ENCODE measurements at places on chromosomes 4 and X. TPM values are rescaled to one million over a fixed set of nuclear protein-coding genes. Genes with fewer than 3 reads are reported as not detected.

GRCh38 chr4:121784401-121784800, 16.7 kb upstream of the EXOSC9 start:
- DNase-seq, result no peak

- no peak for DNase-seq
Observed at GRCh38 chrX:7771788-7772438, 71.1 kb upstream of the VCX start.

- no peak for DNase-seq
Observed at GRCh38 chr4:73653695-73654106, 33.5 kb upstream of the RASSF6 start.

DNA sequence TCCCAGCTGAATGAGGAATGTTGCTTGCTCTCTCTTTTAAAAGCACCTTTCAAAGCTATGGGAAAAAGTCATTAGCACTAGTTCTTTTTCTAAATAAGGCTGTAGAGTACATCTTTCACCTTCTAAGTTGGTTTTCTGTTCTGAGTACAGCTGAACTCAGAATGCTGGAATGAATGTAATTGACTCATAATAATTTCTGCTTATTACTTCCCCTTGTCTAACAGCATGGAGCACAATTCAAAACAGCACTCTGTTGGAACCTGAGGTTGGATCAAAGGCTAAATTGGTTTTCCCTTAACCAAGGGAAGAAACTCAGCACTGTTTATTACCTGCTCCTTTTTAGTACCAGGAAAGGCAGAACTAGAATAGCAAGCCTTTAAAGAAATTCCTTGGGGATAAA, 33.5 kb upstream of the CYP2U1 start:
- DNase-seq, result no peak

DNA sequence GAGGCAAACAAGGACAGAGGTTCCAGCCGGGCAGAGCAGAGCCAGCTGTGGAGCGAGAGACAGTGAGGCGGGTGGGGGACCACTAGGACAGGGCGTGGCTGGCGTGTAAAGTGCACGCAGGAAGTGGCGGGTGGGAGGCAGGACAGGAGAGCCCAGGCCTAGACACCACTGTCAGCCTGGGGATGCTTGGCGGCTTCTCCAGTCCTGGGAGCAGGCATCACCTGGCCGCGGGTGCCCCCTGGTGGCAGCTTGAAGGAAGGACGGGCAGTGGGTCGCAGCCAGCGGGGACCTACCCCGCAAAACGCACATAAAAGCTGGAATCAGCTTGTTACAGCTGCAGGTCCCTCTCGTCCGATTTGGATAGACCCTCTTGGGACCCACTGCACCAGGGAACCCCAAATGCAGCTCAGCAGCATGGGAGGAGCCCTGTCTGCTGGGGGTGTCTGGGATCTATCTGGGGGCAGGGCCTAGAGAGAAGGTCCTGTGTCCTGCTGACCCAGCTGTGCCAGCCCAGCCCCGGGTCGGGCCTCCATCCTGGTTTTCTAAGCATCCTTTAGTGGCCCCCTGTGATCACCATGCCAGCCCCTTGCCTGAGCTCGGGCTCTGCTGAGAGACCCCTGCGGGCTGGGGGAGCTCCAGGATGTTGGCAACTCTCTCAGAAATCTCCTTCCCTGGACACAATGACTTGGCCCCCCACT, 57.7 kb downstream of the WFS1 start:
- DNase-seq, result no peak

DNA sequence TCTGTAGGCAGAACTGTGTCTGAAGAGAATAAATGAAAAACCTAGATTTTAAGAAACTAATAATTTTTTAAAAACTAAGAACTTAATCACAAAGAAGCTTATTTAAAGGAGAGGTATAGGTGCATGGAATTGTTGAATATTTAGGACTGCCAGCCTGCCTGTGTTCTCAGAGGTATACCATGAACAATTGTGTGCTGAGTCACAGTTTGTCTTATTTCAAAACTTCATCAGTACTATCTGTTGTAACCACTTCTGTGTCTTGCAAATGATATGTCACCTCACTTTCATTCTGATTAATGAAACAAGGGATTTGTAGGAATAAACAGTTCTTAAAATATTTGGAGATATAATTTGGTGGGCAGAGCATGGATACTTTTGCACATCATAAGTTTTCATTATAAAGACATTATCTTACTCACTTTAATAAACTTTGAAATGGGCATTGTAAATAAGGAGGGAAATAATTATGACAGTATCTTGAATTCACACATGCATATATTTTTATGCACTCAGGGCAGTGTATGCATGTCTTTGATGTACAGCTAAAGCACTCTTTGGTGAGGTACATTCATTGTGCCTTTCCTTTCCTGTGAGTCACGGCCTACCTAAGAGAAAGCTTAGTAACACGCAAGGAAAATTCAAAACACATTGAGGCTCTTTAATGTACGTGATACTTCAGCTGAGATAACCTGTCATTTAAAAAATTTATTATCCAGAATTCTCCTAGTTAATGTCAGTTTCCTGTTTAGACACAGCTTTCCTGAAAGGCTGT, 31.7 kb downstream of the STOX2 start:
- no peak for DNase-seq

DNA sequence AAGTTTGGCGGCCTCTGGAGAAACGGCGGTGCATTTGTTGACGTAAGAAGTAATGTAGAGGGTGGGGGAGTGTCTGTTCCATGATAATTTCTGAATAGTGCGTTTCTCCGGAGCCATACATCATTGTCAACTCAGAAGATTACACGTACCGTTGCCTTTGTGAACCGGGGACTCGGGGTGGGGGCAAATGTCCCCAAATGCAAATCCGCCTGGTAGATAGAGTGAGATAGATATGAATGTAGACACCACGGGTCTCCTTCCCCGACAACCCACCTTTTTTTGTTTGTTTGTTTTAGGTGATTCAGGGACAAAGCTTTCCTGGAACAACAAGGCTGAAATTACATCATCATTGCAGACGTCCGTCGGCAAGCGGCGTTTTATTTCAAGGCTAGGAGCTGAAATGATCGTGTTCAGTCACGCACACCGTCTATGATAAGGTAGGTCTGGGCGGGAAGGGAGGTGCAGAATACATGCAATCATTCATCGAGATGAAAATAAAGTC, 96.0 kb upstream of the PPP2R3B start:
- no peak for DNase-seq

DNA sequence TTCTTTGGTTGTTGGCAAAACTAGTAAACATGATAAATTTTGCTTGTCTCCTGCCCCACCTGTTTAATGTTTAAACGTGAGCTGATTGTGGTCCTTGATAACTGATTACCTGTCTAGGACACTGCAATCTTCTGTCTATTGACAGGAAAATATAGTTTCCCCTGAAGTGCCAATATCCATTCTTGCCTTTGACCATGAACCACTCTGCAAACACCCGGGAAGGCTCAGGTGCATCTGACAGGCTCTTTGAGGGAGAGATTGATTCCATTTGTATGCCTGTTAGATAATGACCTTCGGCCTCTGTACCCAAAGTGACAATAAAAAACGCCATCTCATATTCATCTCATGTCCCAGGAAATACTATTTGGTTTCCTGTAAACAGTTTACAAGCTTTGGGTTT, 453.0 kb downstream of the CENPC start:
- DNase-seq, result no peak

- no peak for DNase-seq
Observed at GRCh38 chr4:23333556-23333945, 556.3 kb downstream of the PPARGC1A start.

DNA sequence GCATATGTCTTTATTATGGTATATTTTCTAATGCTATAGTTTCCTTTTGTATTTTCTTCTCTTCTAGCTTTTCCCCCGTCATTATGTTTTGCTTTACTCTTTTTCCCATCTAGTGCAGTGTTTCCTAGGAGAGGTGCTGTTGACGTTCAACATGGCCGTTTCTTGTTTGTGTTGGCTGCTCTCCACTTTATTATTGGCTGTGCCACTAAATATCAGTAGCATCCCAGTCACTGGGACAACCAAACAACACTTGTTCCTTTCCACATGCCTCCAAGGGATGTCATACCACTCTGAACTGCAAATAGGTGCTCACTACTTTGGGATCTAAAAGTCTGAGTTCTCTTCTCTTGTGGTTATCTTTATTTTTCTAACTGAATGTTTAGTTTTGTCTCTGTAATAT, 26.5 kb downstream of the GBA3 start:
- no peak for DNase-seq

DNA sequence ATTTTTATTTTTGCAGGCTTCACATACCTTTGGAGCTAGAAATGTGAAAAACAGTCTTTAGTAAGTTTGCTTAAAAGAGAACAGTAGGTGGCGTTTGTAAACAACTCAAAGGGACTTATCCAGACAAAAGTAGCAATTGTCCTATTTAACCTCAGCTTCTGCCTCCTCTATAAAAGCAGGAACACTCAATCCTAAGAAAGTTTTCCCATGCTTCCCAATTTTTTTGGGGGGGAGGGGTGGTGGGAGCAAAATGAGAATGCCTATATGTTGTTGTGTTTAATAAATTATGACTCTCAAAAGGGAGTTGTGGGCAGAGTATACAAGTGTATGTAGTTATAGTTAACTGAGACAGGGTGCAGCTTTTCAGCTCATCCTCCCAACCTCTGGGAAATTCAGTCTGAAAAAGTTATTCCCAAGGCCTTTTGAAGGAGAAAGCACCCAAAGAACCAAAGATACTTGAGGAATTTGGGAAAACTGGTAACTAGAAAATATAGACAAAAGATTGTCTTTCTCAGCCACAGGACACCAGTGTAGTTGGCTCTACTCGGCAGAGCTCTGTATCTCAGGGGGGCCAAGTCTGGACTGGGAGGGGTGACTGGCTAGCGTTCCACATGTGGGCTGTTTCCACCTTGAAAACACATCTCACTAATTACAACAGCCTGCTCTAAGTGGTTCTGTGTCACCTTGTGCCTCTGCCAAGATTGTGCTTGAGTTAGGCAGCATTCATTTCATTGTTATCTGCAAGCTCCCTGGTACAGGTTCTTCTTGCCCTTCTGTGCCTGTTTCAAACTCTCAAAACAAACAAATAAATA, 2.8 kb downstream of the SFRP2 start:
- DNase-seq, result peak; percentile 10

DNA sequence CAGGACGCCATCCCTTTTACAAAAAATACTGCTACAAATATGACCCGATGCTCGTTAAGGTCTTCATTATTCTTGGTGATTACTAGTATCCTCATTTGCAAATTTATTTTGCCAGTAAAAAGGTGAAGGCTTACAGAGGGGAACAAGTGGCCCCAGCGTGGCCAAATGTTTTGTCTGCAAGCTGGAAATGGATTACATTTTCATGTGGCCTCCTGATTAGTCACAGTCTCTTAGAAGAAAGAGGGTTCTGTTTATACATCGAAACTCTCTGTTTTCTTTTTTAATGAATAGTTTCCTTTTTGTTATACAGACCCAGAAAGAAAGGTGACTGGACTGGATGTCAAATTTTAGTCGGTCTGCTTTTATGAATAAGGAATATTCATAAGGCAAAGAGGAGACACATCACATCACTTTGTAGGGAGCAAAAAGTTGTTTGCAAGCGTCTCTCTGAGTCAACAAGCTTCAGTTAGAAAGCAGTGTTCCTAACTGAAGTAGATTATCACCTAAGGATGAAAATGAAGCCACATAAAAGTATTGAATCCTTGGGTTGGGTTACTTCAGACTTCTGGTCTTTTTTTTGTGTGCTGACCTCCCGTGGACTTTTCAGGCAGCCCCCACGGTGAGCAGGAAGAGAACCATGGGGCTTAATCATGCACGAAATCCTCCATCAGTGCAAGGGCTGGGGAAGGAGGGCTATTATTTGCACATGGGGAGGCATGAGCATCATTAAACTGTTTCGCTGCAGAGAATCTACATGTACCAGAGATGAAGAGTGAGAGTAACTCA, 125.6 kb downstream of the ARSF start:
- no peak for DNase-seq

DNA sequence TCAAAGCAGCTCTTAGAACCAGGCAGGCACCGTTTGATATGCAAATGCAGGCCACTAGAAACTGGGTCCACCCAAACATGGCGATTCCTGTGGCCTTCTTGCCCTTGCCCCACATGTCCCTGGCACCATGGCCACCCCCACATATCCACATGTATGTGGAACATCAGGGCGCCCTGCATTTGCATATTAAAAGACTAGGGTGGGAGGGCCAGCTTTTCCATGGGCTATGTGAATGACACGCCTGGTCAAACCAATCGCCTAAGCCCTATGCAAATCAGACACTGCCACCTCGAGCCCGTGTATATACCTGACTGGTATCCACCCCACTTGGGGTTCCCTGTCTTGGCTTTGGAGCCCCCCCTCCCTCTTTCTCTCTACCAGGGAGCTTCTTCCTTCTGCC, 107.0 kb downstream of the ABLIM2 start:
- no peak for DNase-seq

DNA sequence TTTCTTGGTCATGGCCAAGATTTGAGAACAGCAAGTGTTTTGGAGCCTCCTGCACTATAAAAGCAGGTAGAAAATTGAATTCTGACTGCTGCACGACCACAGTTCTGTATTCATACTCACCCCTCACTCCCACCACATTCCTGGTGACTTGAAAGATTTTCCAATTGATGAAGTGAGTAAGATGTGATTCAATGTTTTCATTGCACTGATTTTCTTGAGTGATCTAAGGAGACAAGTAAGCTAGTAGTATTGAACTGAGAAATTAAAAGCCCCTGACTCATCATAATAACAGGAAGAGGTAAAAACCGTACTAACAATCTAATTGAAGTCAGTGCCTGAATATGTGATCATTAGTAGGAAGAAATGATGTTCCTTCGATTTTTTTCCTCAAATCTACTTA, 6.1 kb upstream of the SEC24D start:
- no peak for DNase-seq

- DNase-seq, result no peak
Observed at GRCh38 chr4:81751531-81752289, 280.0 kb upstream of the RASGEF1B start.

GRCh38 chr4:168511780-168512489, 15.1 kb downstream of the PALLD start:
- no peak for DNase-seq

- DNase-seq, result no peak
Observed at GRCh38 chr4:39068907-39069306, 6.9 kb downstream of the KLHL5 start.

DNA sequence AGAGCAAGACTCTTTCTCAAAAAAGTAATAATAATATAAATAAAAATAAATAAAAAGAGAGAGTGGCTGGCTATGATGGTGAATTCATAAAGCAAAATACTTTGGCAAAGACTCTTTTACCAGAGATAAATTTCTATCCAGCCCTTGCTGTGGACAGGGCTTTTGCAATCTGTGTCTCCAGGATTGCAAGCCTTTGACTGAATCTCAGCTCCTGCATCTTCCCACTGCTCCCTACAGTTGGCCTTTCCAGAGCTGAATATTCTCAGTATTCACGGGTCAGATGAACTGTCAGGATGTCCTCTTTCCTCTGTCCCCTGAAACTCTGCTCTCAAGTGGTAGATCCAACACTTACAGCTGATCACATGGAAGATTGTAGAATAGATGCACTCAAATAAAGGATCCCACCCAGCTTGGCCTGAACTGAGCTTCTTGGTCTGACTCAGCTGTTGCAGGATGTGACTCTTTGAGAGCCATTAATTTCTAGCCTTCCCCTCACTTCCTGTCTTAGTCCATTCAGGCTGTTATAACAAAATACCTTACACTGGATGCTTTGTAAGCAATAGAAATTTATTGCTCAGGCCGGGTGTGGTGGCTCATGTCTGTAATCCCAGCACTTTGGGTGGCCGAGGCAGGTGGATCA, 123.4 kb upstream of the GUCY1A1 start:
- no peak for DNase-seq

The PNMA5 gene
- not detected for total RNA-seq

The JAKMIP1 gene
- not detected for total RNA-seq

The PRSS12 gene
- total RNA-seq, result 0.23 TPM

The DGKK gene
- not detected for total RNA-seq

The ARX gene
- total RNA-seq, result 0.15 TPM

The SLC16A2 gene
- total RNA-seq, result 34.5 TPM

The SSX2B gene
- not detected for total RNA-seq
